Head of caudate nucleus (tissue), 42 donors: ENCODE measurements at places on chromosomes 1 and 21.

GRCh38 chr1:3024588-3024987 lies 3.3 kb downstream of the ACTRT2 start:
- DNase-seq, result no peak

DNA sequence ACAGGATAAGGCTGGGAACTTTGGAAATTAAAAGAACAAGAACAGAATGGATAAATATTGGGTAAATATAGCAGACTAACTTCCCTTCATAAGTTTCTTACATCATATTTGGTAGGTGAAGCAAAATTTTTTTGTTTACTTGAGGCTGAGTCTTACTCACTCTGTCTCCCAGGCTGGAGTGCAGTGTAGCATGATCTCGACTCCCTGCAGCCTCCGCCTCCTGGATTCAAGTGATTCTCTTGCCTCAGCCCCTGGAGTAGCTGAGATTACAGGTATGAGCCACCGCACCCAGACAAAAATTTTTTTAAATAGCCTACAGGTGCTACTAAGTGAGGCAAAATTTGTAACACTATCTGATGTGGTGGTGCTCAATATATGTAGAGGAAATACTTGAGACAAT lies 50.7 kb downstream of the TM2D1 start:
- no peak for DNase-seq

- DNase-seq, result no peak
Measured at GRCh38 chr1:4174291-4175200, 274.5 kb upstream of the C1orf174 start.

GRCh38 chr1:176989023-176989422 lies 175.5 kb downstream of the ASTN1 start:
- DNase-seq, result no peak

- no peak for DNase-seq
Measured at GRCh38 chr1:34149501-34149900, 15.5 kb downstream of the CSMD2 start.

DNA sequence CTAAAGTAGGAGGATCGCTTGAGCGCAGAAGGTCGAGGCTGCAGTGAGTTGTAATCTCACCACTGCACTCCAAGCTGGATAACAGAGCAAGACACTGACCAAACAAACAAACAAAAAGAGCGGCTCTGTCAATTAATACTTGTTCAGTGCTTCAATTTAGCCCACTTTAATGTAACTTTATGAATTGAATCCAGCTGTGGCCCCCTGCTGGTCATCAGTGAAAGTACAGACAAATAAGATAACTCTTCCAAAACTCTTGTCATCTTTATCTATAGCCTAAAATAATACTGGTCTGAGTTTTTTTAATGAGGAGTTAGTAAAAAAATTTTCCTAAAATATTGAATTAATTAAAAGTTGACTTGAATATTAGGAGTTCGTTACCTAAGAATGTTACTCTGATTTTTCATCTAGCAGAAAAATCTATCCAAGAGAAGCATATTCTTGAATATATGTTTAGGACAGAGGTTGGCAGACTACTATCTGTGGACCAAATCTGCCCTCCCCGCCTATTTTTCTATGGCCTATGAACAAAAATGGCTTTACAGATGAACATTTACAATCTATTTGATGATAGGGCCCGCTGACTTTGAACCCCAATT lies 26.1 kb downstream of the ATP5PF start:
- DNase-seq, result peak; percentile 45

GRCh38 chr1:200147742-200148141 lies 120.2 kb downstream of the NR5A2 start:
- no peak for DNase-seq
